ENCODE measurements at places on chromosomes 3 and 15. TPM values are rescaled to one million over a fixed set of nuclear protein-coding genes. Genes with fewer than 3 reads are reported as not detected.

FOXL2 gene
- 0.13 TPM for total RNA-seq

MCF2L2 gene
- 0.76 TPM for total RNA-seq

SLC12A8 gene
- 11.6 TPM for total RNA-seq

TTC21A gene
- total RNA-seq, result 5.2 TPM

CHRNA3 gene
- 0.13 TPM for total RNA-seq

TMEM212 gene
- total RNA-seq, result not detected

DZIP1L gene
- total RNA-seq, result 16.9 TPM

GDPGP1 gene
- 7.9 TPM for total RNA-seq

PLA1A gene
- total RNA-seq, result 0.16 TPM

ATP10A gene
- 28.5 TPM for total RNA-seq

POC1A gene
- total RNA-seq, result 3.9 TPM

CNOT10 gene
- total RNA-seq, result 20.9 TPM

ARGFX gene
- total RNA-seq, result not detected

GOLGA8Q gene
- total RNA-seq, result not detected

GHSR gene
- total RNA-seq, result not detected

AGBL1 gene
- not detected for total RNA-seq

LRRC2 gene
- total RNA-seq, result 0.16 TPM

FAM227B gene
- total RNA-seq, result 1.1 TPM

SLC6A20 gene
- 2.4 TPM for total RNA-seq

IGSF10 gene
- 1.1 TPM for total RNA-seq

SLTM gene
- total RNA-seq, result 34.5 TPM

SKOR1 gene
- 0.25 TPM for total RNA-seq

FGF7 gene
- not detected for total RNA-seq

EXOSC7 gene
- total RNA-seq, result 28.8 TPM

ENTPD3 gene
- under 0.01 TPM for total RNA-seq

ANKRD28 gene
- 41.5 TPM for total RNA-seq

GYG1 gene
- 28.0 TPM for total RNA-seq

GOLGA8S gene
- not detected for total RNA-seq

CLSTN2 gene
- 92.3 TPM for total RNA-seq

SLC24A5 gene
- total RNA-seq, result not detected

C2CD4B gene
- not detected for total RNA-seq

ST8SIA2 gene
- total RNA-seq, result 0.49 TPM

TMCO5A gene
- not detected for total RNA-seq

NR1D2 gene
- total RNA-seq, result 8.0 TPM

CSPG5 gene
- total RNA-seq, result 0.76 TPM

All from mesangial cell (primary cell).